NCI-H187 (cell line): ENCODE measurements at places on chromosomes 1 and 21.

DNA sequence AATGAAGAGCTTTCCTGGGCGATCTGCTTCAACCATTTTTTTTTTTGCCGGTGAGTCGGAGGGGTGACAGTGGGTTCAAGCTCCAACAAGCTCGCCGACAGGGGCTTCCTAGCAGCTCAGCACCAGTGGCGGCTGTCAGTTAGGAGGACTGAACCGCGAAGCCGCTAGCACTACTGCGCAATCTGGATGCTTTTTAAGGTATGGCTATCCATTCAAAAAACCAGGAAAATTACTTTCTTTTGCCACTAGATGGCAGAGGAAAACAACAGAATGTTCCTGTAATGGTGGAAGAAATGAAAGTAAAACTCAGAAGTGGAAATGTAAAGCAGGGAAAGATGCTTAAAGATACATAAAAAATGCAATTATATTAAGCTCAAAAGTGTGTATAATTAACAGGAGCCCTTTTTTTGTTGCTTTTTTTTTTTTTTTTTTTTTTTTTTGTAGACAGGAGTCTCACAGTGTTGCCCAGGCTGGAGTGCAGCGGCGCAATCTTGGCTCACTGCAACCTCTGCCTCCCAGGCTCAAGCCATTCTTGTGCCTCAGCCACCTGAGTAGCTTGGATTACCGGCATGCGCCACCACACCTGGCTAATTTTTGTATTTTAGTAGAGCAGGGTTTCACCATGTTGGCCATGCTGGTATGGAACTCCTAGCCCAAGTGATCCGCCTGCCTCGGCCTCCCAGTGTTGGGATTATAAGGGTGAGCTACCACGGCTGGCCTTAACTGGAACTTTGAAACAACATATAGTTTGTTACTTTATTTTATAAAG lies 8.5 kb downstream of the KYAT3 start:
- no peak for DNase-seq

- no peak for DNase-seq
Observed at GRCh38 chr21:25955646-25956045, 214.9 kb downstream of the APP start.

DNA sequence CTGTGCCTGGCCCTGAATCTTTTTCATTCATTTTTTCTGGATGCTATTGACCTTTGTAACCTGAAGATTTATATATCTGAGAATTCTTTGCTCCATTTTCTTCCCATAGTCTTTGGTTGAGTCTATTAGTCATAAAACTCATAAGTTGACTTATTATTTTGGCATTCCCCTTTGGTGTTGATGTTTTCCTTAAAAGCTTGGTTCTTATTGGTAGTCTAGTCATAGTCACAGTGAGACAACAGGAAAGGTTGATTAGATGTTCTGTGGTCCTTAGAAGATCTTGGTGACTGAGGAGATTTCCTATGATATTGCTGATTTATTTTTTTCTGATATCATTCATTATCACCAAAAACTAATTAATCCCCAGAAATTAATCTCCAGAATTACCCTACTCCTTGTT lies 86.2 kb downstream of the PTPRC start:
- no peak for DNase-seq

DNA sequence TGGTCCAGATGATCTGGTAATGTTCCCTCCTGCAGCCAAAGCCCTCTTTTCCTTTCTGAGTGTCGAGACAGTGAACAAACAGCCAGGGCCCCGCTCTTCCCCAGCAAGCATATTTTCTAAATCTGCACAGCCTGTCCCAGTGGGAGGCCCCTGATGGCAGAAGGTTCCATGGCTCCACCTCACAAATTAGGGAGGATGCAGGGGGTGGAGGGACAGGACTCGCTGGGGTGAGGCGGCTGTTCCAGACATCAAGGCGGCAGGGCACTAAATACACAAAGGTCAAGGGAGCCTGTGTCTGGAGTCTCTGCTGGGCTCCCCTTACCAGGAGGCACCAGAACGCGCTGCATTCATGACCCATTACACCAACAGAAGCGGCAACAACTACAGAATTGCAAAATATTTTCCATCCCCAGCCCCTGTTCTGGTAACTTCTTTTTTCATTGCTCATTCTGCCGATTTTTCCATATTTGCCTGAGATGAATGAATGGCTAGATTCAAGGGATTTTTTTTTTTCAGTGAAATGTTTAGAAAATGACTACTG lies 27.0 kb upstream of the PRELP start:
- no peak for DNase-seq

DNA sequence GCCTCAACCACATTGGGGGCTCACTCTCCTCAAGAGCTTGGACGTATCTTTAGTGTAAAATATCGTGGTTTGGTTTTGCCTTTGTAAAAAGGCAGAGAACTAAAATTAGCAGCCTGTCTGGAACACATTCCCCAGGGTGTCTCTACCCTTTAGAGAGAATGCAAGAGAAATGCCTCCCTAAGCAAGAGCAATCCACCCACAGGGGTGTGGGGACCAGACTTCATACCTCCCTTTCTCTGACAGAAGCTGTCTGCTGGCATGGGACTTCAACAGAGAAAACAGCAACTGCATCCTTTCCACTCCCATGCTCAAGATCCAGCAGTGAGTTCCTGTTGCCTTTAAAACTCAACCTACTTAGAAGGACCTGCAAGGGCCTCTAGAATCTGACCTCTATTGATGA lies 27.9 kb upstream of the TNR start:
- DNase-seq, result no peak

DNA sequence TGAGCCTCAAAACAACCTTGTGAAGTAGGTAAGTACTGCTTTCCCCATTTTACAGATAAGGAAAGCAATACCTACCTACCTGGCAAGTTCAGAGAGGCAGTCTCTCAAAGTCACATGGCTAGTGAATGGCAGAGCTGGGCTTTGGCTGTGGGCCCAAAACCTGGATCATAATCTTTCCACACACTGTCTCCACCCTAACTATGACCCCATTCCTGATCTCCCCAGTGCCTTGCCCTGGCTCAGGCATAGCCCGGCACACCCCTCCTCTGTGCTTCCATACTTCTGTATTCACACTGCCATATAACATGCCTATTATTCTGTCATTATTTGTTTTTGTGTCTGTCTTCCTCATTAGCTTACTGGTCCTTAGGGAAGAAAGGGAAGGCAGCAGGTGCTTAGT lies 15.9 kb downstream of the GNG12 start:
- no peak for DNase-seq

GRCh38 chr1:206772243-206772937 lies at the start of gene IL10:
Gene IL10, minus strand, starts transcription at chr1:206772494. Its CDS starts 59 bp downstream, at chr1:206772435.
- DNase-seq, result no peak

GRCh38 chr21:10425856-10426255 lies 95.5 kb upstream of the TPTE start:
- no peak for DNase-seq
